ENCODE measurements at places on chromosomes 6 and 20.
A peak's percentile ranks its signal among the peaks of the same experiment; 100 is the strongest.

- no peak for DNase-seq
These were observed 878 bp upstream of the PNRC1 start for GRCh38 chr6:89079511-89080234.

GRCh38 chr6:34549026-34549803 is 6.9 kb downstream of the SPDEF start:
- DNase-seq, result no peak

DNA sequence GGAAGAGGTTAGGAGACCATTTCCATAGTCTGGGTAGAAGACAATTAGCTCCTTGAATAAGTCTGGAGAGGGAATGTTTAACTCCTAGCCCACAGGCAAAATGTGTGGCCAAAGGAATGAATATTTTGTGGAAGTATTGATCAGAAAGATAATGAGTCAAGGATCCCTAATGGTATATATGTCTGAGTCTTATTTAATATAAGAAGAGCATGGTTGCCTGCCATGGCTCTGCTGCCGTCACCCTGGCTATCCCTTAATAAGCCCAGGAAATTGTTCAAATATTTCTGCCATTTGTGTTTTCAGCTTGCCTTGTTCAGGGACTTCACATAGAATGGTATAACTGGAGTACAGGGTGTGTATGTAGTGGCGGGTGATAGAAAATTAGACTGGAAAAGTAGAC is 18.1 kb upstream of the CALHM6 start:
- DNase-seq, result no peak

- DNase-seq, result no peak
These were observed 31.9 kb downstream of the MYH7B start for GRCh38 chr20:34987288-34988190.

- DNase-seq, result no peak
These were observed 3.7 kb downstream of the FOXF2 start for GRCh38 chr6:1392813-1393640.

- DNase-seq, result no peak
These were observed 60.7 kb upstream of the TULP4 start for GRCh38 chr6:158251565-158251964.

GRCh38 chr6:56250266-56250665 is 2.9 kb upstream of the COL21A1 start:
- no peak for DNase-seq

DNA sequence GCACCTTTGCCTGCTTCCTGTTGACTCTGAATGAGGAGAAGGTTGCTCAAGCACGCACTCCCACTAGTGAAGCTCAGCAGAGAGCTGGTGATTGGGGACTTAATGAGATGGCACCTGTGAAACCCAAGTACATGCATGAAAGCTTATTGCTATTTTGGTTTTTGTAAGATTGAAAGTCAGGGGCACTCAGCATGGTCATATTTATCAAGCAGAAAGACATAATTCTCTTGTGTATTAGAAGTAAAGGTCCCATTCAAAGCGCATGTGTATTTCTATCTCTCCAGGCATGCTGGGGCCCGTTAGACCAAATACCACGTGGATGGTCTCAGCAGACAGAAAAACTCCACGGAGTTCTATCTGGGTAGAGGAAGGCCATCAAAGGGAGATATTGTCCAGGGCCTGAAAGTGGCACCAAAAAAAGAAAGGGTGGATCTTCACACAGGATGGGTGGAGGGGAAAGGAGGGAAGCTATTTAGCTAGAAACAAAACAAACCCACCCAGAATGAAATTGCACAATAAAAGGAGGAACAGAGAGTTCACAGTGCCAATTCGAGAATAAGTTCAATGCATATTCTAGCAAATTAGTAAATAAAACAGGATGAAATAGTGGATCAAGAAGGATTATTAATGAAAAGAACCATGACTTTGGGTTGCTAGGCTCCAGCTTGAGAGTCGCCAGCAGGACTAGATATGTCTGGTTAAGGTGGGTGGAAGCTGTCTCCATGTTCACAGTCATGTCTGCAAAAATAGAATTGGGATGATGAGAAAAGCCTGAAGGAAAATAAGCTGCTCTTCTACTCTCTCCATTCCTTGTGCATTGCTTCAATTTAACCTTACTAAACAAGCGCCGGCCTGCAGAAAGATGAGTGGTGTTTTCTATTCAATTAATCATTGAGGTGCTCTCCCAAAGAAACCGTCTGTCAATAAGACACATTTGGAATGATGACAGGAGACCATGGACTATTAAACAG is 224.9 kb upstream of the DTNBP1 start:
- DNase-seq, result no peak

- no peak for DNase-seq
These were observed 83.8 kb downstream of the GCLC start for GRCh38 chr6:53461041-53461656.

GRCh38 chr6:135651964-135652755 is 154.6 kb upstream of the AHI1 start:
- DNase-seq, result no peak

DNA sequence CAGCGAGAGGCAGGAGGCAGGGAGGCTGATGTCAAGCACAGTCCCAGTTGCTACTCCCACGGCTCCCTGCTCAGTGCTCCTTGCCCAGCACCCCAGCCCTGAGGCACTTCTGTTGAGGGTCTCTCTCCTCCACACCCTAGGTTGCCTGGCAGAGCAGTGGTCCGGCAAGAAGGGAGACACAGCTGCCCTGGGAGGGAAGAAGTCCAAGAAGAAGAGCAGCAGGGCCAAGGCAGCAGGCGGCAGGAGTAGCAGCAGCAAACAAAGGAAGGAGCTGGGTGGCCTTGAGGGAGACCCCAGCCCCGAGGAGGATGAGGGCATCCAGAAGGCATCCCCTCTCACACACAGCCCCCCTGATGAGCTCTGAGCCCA is 9.1 kb downstream of the CNPY3 start:
- no peak for DNase-seq

GRCh38 chr20:3404402-3404801 is 3.1 kb downstream of the DNAAF9 start:
- no peak for DNase-seq

DNA sequence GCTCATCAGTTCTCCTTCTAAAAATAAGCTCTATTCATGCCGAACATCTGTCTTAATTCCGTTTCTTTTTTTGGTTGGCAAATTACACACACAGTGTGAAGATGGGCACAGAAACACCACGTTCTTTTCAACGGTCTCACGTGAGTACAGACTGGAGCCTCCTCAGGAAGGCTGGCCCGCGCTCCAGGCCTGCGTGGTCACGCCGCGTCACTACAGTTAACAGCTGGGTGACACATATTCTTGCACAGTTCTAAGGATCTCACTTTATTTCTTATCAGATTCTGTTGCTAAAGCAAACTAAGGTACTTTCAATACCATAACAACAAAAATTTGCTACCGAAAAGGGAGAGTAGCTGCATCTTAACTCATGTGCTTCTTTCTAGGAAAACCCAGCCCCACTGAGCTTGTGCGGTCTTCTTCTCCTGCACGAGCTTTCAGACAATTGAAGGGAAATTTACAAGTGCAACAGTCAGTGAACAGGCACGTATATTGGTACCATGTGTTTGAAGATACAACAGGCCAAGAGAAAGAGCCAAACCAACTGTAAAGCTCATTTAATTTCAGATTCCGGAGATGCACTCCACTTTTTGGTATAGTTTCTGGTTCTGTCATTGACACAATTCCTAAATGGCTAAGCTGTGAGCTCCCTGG is 55.6 kb upstream of the MPC1 start:
- no peak for DNase-seq

- no peak for DNase-seq
These were observed 4.4 kb upstream of the KCNS1 start for GRCh38 chr20:45105317-45105716.

DNA sequence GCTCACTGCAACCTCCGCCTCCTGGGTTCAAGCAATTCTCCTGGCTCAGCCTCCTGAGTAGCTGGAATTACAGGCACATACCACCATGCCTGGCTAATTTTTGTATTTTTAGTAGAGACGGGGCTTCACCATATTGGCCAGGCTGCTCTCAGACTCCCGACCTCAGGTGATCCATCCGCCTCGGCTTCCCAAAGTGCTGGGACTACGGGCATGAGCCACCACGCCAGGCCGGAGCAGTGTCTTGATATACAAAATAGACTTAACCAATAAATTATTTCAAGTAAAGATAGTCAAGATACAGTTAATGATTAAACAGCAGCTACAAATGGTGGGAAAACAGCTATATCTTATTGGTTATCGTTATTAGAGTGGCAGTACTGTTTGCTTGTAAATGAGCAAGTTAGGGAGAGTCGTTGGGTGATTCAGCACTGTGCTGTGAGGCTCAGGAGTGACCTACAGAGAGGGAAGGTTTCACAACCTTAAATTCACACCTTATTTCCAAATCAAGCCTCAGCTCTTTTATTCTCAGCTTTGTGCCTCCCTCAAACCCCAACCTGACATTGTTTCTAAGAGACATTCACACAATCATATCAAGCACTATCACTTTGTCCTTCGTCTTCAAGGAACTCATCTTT is 1128.4 kb upstream of the MAP3K7 start:
- DNase-seq, result no peak

GRCh38 chr6:110731196-110731595 is 84.1 kb downstream of the CDK19 start:
- DNase-seq, result no peak

DNA sequence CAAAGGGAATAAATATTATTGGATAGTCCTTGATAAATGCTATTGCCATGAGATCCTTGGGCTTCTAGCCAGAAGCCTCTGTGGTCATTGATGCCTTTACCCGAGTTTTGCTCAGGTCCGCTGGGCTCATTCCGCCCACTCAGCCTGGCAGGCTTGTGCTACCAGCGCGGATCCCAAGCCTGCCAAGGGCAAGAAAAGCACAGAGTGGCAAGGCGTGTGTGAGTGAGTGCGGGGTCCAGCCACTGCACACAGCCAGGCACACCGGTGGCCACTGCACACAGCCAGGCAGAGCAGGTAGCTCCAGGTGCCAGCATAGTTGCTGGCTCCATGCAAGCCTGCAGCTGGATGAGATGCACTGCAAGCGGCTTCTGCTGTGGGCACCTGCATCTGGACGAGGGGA is 38.7 kb downstream of the STK38 start:
- no peak for DNase-seq

GRCh38 chr6:130838250-130838860 is 11.1 kb downstream of the SMLR1 start:
- DNase-seq, result no peak

DNA sequence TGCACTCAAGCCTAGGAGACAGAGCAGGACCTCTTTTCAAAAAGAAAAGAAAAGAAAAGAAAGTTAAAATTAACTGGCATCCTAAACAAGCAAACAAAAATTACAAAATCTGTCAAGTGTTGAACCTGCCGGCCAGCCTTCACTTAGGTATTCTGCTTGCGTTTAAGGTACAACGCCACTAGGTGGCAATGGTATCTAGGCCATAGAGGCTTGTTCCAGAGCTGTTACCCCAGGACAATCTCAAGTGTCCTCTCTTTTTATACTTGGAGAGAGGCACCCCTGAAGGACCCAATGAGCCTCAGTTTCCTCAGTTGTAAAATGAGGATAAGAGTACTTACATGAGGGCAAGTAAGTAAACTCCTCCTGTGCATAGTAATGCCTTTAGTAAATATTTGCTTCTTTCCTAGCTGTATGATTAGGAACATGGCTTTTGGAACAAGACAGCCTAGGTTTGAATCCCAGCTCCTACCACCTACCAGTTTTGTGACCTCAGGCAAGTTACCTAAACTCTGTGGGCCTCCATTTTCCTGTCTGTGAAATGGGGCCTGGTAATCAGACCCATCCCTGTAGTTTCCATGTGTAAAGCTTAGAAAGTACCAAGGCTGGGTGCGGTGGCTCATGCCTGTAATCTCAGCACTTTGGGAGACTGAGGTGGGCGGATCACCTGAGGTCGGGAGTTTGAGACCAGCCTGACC is 5.8 kb upstream of the PACSIN1 start:
- DNase-seq, result peak; percentile 45

- no peak for DNase-seq
These were observed 6.2 kb downstream of the C20orf204 start for GRCh38 chr20:64042054-64042781.

DNA sequence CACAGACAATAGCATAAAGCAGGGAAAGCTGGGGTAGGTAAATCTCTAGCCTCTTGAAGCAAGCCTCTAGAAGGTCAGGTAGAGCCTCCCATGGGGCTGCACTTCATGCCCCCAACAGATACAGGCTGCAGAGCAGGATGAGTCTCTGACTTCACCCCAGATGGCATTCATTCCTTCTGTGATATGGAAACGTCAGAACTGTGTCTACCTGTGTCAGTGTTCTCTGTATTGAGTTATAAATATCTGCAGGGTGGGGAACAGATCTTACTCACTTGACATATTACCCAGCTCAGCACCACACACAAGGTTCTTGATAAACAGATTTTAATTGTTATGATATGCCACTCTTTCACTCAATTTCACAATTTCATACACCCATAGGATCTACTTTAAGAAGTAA is 2.1 kb downstream of the LGSN start:
- DNase-seq, result no peak

GRCh38 chr6:158653577-158654354 is 3.9 kb downstream of the SYTL3 start:
- no peak for DNase-seq

GRCh38 chr6:121430514-121431460 is 4.7 kb upstream of the GJA1 start:
- no peak for DNase-seq

- DNase-seq, result no peak
These were observed 1.1 kb downstream of the ZNF165 start for GRCh38 chr6:28081486-28081751.

- DNase-seq, result no peak
These were observed 407.3 kb upstream of the FLRT3 start for GRCh38 chr20:14744723-14745122.

DNA sequence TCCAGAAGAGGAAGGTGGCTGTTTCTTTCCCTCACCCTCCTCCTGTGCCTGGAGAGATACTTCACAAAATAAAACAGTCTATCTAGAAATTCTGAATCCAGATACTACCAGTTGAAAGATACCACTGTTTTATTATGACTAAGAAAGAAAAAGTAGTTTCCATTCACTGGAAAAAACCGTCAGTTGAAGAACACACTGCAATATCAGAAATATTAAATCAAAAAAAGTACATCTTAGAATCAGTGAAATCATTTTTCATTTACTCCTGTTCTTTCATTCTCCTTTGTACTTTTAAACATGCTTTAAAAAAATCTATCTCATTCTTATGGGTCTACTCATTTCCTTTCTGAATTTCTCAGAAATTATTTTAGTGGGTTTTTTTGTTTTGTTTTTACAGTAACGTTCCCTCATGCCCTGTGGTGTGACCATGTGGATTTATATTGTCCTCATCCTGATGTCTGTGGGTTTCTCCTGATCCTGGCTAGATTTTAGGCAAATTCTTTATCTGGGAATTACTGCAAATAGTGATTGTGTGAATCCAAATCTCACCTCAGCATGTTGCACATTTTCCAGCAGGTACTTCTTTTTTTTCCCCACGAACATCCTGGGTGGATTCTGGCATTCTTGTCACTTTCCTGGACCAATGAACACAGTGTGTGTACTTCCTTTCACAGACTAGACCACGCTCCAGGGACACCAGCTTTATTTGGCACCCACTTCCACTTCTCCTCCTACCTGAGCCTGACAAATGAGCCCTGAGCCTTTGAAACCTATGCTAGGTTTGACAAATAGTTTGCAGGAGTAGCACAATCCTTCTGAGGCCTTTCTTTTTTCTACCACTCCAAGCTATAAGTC is 114.0 kb upstream of the LAMP5 start:
- DNase-seq, result no peak

- DNase-seq, result no peak
These were observed 235.4 kb downstream of the HDGFL1 start for GRCh38 chr6:22804620-22805261.

Data from NCI-H510A (cell line).